Endodermal cell (in vitro differentiated cells): ENCODE measurements at places on chromosomes 1 and 21.

- DNase-seq: no peak
Measured at GRCh38 chr1:99849413-99849743, 783 bp upstream of the AGL start.

GRCh38 chr1:228339766-228340685, 66.6 kb downstream of the TRIM11 start:
- DNase-seq: peak; percentile 35

DNA sequence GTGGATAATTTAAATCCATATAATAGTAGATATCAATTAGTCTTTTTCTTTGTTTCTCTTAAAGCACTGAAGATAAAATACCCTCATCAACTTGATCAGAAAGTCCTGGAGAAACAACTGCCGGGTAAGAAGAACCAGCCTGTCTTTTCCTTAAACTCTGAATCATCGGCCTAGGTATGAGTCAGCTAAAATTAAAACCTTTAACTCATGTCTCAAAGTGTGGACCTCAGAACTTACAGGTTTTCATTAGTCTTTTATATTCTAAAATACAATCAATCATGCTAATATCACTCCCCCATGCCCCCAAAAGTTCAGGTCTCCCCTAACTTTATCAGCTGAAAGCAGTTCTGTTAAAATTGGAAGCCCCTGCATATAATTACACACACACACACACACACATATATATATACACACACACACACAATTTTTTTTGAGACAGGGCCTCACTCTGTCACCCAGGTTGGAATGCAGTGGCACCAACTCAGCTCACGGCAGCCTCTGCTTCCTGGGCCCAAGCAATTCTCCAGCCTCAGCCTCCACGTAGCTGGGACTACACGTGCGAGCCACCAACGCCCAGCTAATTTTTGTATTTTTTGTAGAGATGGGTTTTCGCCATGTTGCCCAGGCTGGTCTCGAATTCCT, 61.3 kb downstream of the B3GALNT2 start:
- no peak for DNase-seq

GRCh38 chr1:234628089-234628488, 18.1 kb upstream of the IRF2BP2 start:
- DNase-seq: no peak

GRCh38 chr1:20521960-20522861, 14.3 kb upstream of the MUL1 start:
- peak; percentile 96 for DNase-seq

- no peak for DNase-seq
Measured at GRCh38 chr1:52139817-52140540, 1.9 kb upstream of the ZFYVE9 start.

DNA sequence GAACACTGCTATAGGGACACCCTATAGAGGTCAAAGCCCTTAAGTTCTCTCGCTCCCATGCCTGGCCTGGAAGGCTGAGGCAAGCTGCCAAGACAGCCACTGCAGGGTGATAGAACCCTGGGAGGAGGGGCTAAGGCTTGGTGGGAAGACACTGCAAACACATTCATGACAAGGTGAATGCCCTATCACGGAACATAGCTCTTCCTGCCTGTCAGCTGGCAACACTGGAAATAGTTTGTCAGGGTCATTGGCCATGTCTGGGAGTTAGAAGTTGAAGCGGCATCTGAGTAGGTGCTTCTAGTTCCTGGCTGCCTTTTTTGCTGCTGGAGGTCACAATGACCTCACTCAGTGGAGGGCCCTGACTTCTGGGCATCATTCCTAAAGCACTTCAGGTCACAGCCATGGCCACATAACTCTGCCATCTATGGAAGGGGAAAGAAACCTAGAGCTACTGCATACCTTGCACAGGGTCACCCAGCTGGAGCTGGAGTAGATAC, 4.2 kb downstream of the FABP3 start:
- DNase-seq: no peak

- peak; percentile 46 for DNase-seq
Measured at GRCh38 chr1:161801955-161802354, 35.8 kb downstream of the ATF6 start.
